ENCODE measurements at places on chromosomes 7 and 10.

GRCh38 chr10:95201736-95202135 lies 7.7 kb downstream of the ACSM6 start:
- no peak for DNase-seq

- no peak for DNase-seq
Observed at GRCh38 chr7:99672573-99672972, 7.2 kb downstream of the CYP3A5 start.

GRCh38 chr7:85224171-85224570 lies 37.3 kb upstream of the SEMA3D start:
- DNase-seq, result no peak

GRCh38 chr7:111242141-111242755 lies 151.3 kb downstream of the LRRN3 start:
- DNase-seq, result no peak

DNA sequence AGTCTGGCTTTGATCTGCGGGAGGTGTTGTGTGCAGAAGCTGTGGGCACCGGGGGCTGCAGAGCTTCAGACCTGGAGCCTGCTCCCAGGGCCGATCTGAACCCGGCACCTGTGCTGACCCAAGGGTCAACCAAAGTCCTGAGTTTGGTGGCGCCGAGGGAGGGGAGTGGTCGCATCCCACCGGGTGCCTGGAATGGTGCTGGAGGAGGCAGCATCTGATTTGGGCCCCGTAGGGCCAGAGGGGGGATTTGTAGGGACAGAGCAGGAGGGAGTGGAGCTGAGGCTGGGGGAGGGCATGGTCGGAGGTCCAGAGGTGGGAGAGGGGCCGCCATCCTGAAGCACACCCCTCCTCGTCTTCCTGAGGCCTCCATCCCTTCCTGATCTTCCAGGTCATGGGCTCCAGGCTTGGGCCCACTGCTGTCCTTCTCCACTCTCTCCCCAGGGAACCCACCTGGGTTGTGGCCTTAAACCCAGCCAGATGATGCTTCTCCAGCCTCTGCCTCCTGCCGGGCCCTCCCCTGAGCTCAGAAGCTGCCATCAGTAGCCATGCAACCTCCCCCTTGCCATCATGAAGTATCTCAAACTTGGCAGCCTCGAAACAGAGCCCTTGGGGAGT lies 112.9 kb downstream of the LHPP start:
- no peak for DNase-seq

DNA sequence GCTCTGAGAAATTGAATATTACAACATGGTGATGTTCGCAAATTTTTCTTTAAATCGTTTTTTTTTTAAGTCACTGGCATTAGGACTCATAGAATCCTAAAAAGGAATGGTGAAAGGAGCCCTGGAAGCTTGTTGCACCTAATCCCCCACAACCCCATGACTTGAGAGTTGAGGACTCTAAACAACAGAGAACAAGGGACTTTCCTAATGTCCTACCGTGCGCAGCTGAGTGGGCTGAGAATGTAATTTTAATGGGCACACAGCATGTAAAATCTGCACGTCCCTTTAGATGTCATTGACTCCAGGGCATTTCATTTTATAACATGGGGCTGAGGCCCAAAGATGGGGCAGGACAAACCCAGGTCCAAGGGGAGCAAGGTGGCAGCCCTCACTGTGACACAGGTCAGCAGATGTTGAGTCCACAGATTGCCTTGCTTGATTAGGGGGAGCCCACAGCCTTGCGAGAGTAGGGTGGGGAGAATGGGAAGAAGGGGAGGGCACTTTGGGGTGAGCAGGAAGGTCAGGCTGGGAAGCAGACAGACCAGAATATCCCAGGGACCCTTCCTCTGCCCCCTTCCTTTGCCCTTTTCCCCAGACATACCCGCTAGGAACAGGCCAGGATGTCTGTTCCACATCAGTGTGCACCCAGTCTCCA lies 208.4 kb upstream of the ZMIZ1 start:
- no peak for DNase-seq

GRCh38 chr7:30459591-30460245 lies 18.9 kb downstream of the NOD1 start:
- DNase-seq, result no peak

DNA sequence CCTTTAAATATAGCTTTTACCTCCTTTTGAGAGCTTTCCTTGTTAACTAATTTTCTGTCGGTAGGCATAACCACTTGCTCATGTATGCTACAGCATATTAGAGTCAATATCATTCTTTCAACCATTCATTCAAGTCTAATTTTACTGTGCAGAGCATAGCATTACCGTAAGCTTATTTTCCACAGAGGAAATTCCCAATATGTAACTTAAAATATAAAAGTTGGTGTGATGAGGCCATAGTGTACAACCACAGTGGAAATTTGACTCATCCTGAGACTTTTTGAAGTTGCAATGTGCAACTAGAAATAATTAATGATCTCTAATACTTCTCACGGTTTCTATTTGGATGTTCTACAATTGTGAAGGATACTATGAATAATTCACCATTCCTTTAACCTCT lies 80.6 kb upstream of the KLF6 start:
- no peak for DNase-seq

DNA sequence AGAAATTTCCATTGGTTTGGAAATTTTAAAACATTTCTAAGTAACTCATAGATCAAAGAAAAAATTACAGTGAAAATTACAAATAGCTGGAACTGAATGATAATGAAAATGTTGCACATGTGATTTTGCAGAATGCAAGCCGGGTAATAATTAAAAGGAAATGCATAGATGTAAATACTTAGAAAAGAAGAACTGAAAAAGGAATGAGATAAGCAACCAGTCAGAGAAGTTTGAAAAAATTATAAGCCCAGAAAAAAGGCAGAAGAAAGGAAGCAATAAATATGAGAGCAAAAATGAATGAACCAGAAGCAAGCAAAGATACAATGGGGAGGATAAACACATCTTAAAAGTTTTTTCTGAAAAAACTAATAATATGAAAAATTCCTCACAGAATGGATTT lies 3.2 kb upstream of the TMEM273 start:
- DNase-seq, result no peak

- DNase-seq, result no peak
Observed at GRCh38 chr10:109882251-109883057, 40.9 kb downstream of the XPNPEP1 start.

- DNase-seq, result peak; percentile 27
Observed at GRCh38 chr7:106111655-106112117, 426 bp downstream of the SYPL1 start.

DNA sequence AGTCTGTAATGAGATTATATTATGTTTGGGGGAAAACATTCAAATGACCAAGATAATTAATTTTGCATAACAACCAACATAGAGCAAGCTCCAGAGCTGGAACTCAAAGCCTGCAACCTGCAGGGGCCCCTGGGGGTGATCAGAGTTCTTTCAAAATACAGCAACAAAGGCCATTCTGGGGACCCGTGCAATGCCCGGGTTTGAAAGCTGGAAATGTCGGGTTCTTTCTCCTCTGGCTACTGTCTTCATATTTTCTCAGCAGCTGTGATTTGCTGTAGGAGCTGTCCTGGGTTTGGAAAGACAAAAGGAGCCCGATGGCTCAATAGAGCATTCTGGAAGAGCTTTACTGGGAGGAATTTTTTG lies 30.8 kb upstream of the CARD11 start:
- DNase-seq, result no peak

GRCh38 chr7:29539471-29539870 lies 24.2 kb upstream of the PRR15 start:
- no peak for DNase-seq

DNA sequence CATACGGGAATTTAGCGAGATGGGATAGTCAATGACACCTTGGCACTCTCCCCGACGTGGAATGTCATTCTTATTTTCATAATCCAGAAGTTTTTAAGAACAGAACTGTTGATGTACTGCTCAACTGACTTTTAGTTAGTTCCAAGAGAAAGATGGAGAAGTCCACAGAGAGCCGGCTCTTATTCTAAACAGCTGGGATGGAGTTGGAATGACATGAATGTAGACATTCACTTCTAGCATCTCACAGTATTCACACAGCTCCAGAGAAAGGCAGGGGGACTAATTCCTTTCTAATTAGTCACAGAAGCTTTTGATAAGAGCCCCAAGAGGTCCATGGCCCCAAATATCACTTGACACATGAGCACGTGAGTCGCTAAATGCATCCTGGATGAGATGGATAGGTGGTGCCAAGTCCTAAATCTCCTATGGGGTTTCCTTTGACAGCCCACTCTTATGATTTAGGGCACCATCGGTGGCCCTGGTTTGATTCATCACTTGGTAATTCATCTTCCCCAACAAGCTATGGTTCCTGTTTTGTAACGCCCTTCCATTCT lies 420.3 kb upstream of the AUTS2 start:
- no peak for DNase-seq

DNA sequence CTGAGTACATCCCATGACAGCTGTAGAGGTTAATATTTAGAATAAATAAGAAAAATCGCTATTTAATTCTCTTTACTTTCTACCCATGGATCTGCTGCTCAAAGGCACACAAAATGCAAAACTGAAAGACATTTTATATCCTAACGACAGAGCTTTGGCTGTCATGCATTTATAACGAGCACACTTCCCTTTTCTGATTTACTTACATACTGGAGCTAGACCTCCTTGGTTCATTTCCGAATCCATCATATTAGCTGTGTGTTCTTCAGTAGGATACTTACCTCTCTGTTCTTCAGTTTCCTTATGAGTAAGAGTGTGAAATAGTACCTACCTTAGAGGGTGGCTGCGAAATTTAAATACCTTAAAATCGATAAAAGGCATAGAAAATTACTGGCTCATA lies 10.9 kb downstream of the CALCR start:
- DNase-seq, result no peak

DNA sequence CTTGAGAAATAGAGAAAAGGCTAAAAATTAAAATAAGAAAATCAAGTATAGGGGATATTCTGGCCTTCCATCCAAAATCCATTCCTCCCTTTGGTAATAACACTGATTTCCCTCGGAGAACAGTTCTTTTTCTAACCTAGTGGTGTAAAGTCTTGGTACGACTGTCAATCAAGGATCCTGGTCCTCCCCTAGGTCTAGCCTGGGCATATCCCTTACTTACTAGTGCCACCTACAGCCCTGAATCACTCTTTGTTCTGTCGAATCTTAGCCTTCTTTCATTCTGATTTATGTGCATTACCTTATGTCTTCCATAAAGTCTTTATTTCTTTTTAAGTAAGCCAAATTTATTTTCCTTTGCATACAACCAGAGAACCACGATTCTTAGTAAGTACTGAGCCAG lies 298.7 kb upstream of the LRRTM3 start:
- no peak for DNase-seq

GRCh38 chr10:102511583-102512274 lies 8.0 kb downstream of the SUFU start:
- no peak for DNase-seq

- DNase-seq, result no peak
Observed at GRCh38 chr7:2927592-2927991, 83.5 kb upstream of the GNA12 start.

- DNase-seq, result no peak
Observed at GRCh38 chr10:42951486-42952251, 125.2 kb upstream of the RET start.

- DNase-seq, result no peak
Observed at GRCh38 chr10:11958956-11959355, 83.7 kb downstream of the UPF2 start.

DNA sequence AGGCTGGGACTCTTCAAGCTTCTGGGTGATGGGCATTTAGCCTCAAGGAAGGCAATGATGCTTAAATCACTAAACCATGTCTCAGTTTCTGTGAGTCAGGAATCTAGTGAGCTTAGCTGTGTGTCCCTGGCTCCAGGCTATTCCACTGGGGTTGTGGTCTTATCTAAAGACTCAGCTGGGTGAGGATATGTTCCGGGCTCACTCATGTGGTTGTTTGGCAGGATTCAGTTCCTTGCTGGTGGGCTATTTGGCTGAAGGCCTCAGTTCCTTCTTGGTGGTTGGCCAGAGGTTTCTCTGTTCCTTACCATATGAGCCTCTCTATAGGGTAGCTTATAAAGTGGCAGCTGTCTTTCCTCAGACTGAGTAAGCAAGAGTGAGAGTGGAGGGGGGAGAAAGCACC lies 12.0 kb downstream of the EVX1 start:
- no peak for DNase-seq

- no peak for DNase-seq
Observed at GRCh38 chr10:42149027-42149700, 489.2 kb downstream of the ZNF33B start.

DNA sequence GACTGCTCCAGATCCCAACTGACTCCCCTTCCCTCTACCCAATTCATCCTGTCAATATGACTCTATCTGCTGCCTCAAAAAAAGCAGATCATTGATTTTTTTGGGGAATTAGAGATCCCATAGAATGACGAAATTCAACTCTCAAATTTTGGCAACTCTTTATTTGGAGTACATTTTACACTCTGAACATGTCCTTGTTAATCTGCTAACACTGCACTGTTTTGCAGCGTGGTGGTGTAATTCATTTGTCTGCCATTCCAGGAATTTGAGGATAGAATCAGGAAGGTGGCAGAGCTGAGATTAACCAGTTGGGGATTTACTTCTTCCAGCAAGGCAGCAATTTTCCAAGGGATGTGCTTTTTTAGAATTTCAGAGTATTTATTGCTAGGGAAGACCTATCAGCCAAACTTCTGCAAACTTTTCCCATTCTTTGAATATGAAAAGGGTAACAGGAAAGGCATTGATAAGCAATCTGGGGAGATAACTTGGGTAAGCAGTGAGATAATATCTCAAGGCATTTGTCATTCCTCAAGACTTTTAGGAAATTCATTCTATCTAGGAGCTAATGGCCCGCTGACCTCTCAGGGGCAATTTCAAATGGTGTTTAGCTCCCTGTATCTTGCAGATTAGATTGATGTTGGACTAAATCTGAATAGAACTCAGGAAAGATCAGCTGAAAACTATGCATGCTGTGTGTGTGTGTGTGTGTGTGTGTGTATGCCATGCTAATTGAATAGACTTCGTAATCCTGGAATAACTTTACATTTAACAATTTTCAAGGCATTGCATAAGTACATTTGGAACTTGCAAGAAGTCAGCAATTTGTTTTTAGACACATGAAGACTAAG lies 9.7 kb downstream of the BAMBI start:
- no peak for DNase-seq

GRCh38 chr7:106108991-106109390 lies 3.1 kb downstream of the SYPL1 start:
- no peak for DNase-seq

- no peak for DNase-seq
Observed at GRCh38 chr7:143512488-143513340, 35.0 kb downstream of the TAS2R41 start.

DNA sequence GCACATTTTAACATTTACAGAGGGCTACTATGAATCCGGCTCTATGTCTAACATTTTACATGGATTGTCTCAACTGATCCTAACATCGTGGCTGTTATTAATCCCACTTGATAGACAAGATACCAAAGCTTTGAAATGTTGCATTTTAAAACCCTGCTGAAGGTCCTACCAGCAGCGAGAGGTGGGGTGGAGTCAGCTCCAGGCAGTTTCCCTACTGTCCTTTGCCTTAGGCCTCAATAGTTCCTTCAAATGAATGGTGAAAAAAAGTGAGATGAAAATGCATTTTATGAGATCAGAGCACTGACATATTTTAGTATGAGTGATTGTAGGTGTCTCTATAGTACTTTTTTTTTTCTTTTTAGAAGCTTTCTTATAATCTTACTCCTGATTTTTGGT lies 26.6 kb downstream of the BAIAP2L1 start:
- no peak for DNase-seq

- no peak for DNase-seq
Observed at GRCh38 chr10:8898745-8899330, 844.4 kb downstream of the GATA3 start.

All from CD4-positive, alpha-beta T cell treated with Interleukin-6 at 100 ng/mL for 8 hours (primary cell).